ENCODE measurements at places on chromosomes 3 and 15.

DNA sequence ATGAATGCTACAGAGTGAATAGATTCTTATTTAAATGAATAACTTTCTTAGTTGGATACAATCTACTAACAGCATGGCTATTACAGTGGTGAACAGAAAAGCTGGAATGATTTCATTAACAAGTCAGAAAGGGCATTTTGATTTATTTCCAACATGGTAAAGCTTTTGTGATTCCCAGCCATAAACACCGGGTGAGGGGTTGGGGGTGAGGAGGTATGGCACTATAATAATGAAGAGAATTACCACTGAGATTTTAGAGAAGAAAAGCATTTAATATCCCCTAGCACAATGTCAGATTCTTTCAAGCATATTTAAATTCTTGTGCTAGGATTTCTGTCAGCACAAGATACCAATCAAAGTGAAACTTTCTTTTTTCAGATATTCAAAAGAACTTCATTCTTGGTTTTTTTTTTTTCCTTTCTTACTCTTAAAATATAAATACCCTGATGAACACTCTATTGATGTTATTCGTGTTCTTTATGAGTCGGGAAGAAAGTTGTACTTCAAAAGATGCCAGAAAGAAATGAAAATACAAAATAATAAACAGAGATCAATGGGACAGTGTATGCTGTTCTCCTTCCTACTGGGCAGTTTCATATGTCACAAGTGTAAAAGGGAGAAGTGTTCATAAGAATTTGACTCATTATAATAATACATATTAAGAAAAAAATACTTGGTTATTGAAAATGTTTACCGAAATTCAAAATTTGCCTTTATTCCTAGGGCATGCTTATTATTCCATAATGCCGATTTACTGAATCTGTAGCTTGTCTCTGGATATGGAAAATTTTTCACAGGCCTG lies 522.8 kb downstream of the CADM2 start:
- no peak for DNase-seq

DNA sequence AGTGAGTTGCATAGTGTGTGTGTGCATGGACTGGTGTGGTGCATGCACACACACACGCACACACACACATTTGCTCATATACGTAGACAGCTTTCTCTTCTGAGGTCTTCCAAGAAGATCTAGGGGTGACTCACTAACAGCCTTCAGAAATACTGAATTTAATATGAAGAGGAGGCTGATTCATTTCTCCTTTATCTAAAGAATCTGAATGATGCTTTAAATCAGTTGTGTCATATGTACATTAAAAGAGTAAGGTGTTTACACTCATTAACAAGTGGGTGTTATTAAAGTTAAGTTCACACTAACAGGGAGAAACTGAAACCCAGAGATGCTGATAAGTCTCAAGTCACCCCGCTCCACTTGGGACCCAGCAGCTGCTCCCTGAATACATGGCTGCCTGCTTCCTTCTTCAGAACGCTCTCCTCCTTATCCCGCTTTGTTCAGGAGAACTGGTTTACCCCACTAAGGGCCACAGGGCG lies 22.0 kb downstream of the TMPRSS7 start:
- no peak for DNase-seq

- no peak for DNase-seq
Measured at GRCh38 chr3:196220587-196220986, 4.3 kb downstream of the SLC51A start.

GRCh38 chr3:171935261-171936123 lies 92.3 kb downstream of the TMEM212 start:
- DNase-seq, result no peak

DNA sequence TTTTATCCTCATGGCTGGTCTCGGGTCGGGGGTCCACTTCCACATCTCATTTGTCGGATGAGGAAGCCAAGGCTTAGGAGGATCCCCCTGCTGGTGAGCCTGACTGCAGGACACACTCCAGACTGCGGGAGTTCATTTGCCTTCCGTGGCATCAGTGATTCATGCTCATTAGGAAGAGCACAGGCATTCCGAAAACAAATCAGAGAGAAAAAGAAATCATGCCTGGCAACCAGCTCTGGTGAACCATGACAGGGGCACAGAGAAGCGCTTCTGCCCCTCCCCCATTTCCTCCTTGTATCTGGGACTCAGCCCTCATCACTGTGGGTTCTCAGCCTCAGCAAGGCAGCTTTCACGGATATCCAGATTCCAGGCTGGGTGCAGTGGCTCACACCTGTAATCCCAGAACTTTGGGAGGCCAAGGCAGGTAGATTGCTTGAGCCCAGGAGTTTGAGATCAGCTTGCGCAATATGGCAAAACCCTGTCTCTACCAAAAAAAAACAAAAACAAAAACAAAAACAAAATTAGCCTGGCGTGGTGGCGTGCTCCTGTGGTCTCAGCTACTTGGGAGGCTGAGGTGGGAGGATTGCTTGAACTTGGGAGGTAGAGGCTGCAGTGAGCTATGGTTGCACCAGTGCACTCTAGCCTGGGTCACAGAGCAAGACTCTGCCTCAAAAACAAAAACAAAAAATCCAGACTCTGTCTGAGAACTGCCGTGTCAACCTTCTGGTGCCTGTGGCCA lies 28.4 kb downstream of the IRAK2 start:
- no peak for DNase-seq

- no peak for DNase-seq
Measured at GRCh38 chr3:184474897-184475296, 86.7 kb upstream of the EPHB3 start.

GRCh38 chr15:56194035-56194434 lies 49.6 kb downstream of the RFX7 start:
- DNase-seq, result no peak

GRCh38 chr3:13332740-13333139 lies 87.4 kb downstream of the NUP210 start:
- DNase-seq, result no peak

DNA sequence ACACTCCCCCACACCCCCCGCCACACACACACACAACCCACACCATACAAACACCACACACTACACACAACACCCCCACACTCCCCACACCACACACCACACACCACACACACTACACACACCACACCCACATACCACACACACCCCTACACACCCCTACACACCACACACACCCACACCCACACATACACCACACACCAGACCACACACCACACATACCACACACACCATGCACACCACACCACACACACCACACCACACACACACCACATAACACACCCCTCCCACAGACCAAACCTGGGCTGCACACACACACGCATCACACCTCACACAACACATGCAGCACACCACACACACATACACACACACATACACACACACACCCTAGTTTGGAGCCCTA lies 1.8 kb upstream of the RASGRF1 start:
- no peak for DNase-seq

GRCh38 chr3:58622892-58623291 lies 43.7 kb downstream of the FAM3D start:
- no peak for DNase-seq

- no peak for DNase-seq
Measured at GRCh38 chr3:180910823-180911222, 1.6 kb upstream of the FXR1 start.

DNA sequence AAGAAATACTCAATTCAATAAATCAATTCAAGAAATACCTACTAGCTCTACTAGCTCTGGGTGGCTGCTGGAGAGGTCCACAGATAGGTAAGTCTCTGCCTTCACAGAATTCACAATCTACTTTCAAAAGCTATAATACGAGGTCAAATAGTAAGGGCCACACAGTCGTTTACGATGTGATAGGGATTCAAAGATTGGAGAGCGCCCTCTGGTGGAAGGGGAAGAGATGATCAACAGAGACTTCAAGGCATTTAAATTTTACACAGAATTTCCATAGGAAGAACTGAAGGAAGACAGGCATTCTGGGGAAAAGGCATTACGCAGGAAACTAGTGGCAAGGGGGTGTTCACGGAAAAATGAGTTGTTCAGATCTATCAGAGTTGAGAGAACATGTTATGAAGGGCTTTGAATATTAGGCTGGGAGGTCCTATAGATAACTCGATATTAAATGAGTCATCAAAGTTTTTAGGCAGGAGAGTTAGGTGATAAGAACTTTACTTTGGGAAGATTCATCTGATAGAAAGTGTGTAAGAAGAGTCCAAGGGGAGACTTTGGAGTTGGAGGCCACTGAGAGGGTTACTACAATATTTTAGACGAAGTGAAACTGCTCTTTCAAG lies 128.8 kb downstream of the FRMD5 start:
- DNase-seq, result no peak

DNA sequence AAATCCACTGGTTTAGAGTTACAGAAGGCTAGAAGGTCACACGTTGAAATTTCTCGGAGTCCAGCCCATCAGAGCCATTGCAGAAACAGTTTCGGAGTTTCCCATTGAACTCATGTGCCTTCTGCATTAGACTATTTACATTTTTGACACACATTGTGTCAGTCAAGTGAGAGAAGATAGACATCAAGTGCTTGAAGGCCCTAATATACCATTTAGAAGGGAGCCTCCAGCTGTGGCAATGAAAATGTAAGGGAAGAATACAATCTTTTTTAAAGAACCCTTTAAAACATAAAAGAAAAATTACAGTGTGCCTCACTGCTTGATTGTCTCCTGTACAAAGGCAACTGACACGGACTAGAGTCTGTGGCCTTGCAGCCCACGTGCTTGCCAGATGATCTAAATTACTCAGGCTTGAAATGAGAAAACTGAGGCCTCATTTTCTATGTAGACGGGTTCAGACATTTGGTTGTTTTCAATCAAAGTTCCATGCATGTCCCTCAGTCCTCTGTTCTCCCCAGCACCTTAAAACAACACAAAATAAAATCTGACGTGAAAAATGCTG lies 650.5 kb downstream of the ROBO2 start:
- DNase-seq, result peak; percentile 27

DNA sequence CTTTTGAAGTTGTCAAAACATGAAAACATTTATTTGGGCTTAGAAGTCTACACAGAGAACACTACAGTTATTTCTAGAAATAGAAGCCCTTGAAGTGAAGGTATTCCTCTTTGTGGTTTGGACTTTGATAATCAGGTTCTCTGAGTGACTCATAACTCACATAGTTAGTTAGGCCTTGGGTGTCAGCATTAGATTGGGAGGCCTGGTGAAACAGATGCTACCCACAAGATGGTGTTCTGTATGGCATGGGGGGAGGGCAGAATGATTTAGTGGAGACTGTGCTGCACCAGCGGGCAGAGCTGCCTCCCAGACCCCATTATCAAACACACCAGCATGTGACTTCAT lies 108.9 kb upstream of the ETV5 start:
- no peak for DNase-seq

GRCh38 chr15:45128971-45129639 lies 574 bp downstream of the DUOXA1 start:
- DNase-seq, result no peak

DNA sequence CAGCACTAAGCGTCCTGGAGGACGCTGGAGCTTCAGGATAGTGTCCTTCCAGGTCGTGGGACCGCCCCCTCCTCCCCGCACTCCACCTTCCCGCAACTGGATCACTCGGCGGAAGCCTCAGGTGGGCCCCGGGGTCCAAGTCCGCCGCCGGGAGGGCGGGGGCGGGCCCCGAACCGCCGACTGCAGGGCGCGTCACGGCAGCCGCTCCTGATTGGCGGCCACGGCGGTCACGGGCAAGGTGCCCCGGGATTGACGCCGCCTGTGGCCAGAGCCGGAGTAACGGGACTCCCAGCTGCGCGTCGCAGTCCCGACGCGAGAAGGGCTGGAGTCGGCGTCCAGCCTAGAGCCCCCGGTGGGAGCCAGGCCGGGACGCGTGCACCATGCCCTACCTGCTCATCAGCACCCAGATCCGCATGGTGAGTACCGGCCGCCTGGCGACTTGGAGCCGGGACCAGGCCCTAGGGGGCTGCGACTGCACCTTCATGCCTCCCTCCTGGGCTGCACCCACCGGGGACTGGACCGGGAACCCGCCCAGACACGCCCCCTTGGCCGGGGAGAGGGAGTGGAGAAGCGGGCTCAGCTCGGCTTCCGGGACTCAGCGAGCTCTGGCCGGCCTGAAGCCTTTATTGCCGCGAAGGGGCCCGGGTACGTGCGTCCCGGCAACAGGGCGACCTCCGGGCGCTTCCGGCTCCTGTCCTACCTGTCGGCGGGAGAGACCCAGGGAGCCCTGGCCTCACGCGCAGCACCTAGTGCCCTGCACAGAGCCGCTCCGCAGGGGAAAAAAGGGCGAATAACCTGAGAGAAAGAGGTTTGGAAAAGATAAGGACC lies at the start of gene GCHFR:
TSS of gene GCHFR (plus strand) at position 268 of the 828 bp plus-strand sequence. CDS start at position 381, 113 bp downstream.
- DNase-seq, result no peak

- no peak for DNase-seq
Measured at GRCh38 chr15:74801311-74801997, 11.2 kb upstream of the LMAN1L start.

- no peak for DNase-seq
Measured at GRCh38 chr3:78970656-78971055, 797.1 kb downstream of the ROBO1 start.

Data from NCI-H1417 treated with DMSO at 0.1 percent for 48 hours (cell line).